Activated CD4-positive, alpha-beta memory T cell treated with anti-CD3 and anti-CD28 coated beads, Interleukin-2, amount 10 ng/mL, durations not matched to agents 7 days and 5 days (primary cell): ENCODE measurements at places on chromosomes 1 and 21. TPM values are rescaled to one million over a fixed set of nuclear protein-coding genes. Genes with fewer than 3 reads are reported as not detected.

The S100A7 gene
- total RNA-seq, result not detected

The ADCY10 gene
- 0.05 TPM for total RNA-seq

DNA sequence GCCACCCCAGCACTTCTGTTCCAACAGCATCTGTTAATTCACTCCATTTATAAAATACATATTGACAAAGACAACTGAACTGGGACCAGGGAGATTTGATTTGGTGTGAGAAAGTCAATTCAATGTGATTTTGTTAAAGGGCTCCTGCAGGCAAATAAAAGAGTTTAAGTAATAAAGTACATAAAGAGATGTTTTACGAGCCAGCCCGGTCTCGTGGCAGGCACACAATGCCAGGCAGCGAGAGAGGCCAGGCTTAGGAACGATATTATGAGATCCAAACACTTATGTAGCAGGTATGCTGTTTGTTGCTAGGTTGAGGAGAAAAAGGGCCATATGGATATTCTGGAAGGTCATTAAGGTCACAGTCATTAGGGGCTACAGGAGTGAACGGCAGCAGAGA, 227.1 kb downstream of the KCTD3 start:
- DNase-seq, result no peak
- H3K27ac ChIP-seq, result no peak overlapping the region
- no peaks in the 10 kb centered on the region for H3K36me3 ChIP-seq
- H3K4me1 ChIP-seq, result no peaks in the 10 kb centered on the region
- no peak overlapping the region for H3K4me3 ChIP-seq

DNA sequence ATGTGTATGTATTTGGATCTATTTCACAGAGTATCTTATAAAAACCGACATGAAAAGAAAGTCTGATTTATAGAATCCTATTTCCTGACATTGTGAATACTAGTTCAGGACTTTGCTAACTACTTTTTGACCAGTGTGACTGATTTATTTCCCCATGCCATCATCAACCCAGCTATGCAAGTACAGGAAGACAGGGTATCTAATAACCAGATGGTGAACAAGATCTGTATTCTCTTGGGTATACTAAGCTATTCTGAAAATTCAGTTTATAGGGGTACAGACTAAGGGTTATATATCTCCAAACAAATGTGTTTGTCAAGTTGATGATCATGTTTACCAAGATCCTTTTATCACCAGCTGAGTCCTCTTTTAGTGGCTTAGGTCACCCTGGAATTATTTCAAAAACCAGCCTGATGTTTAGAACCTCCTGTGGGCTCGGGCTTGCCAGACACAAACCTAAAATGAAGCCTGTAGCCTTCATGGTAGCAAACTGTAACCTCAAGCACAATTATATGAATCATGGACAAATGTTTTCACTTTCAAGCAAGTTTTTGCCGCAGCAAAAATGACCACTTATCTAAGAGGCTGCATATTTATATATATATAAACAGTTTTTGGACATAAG, 185.1 kb downstream of the FGGY start:
- no peaks in the 10 kb centered on the region for H3K36me3 ChIP-seq
- no peak overlapping the region for H3K27ac ChIP-seq
- no peak for DNase-seq
- no peaks in the 10 kb centered on the region for H3K27me3 ChIP-seq
- no peak overlapping the region for H3K4me3 ChIP-seq
- peaks cover 24% of the 10 kb centered on the region for H3K4me1 ChIP-seq

DNA sequence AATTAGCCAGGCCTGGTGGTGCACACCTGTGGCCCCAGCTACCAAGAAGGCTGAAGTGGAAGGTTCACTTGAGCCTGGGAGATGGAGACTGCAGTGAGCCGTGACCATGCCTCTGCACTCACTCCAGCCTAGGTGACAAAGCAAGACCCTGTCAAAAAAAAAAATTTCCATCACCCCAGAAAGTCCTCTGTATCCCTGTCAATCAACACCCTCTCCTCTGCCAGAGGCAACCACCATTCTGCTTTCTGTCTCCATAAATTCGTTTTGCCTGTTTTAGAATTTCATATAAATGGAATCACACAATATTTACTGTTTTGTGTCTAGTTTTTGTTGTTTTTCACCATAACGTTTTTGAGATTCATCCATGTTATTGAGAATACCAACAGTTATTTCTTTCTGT, 141.6 kb upstream of the SLC45A1 start:
- peaks cover 1% of the 10 kb centered on the region for H3K27me3 ChIP-seq
- no peak overlapping the region for H3K4me3 ChIP-seq
- no peak for DNase-seq
- no peak overlapping the region for H3K27ac ChIP-seq

The TFF2 gene
- total RNA-seq, result not detected

GRCh38 chr1:160708118-160708517, 3.5 kb downstream of the CD48 start:
- DNase-seq, result no peak
- no peaks in the 10 kb centered on the region for H3K27me3 ChIP-seq
- H3K27ac ChIP-seq, result no peak overlapping the region
- H3K4me3 ChIP-seq, result no peak overlapping the region
- peaks cover 36% of the 10 kb centered on the region for H3K36me3 ChIP-seq
- H3K4me1 ChIP-seq, result peaks cover 48% of the 10 kb centered on the region

- peak within 1 kb of the TSS; percentile 86 for H3K4me3 ChIP-seq
- peaks cover 41% of the 10 kb centered on the region for H3K4me1 ChIP-seq
- peak; percentile 57 for DNase-seq
- no peaks in the 10 kb centered on the region for H3K27me3 ChIP-seq
Observed at GRCh38 chr1:15684042-15684461, at the start of gene PLEKHM2. PLEKHM2 (plus strand) TSS chr1:15684320; CDS start chr1:15684559, 239 bp downstream.

The GPATCH3 gene
- total RNA-seq, result 16.0 TPM
